Activated T-helper 1 cell treated with anti-CD3 and anti-CD28 coated beads, Interleukin-2, amount 50 U/mL, for 16 hours (primary cell): ENCODE measurements at places on chromosomes 6 and 20.

DNA sequence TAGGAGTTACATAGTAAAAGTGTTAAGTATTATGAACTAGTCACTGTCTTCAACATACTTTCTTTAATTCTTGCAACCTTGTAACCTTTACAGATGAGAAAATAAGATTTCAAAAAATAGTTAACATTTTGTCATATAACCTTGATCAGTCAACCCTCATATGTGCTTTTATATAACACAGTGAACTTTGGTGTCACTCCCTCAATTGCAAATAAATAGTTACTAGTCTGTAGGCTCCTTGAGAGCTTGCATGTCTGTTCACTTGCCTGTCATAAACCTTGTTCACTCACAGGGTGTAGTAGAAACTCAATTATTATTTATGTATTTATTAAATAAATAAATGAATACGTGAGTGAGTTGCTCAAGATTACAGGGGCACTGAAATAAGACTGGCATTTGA is 107.5 kb downstream of the QKI start:
- no peak for DNase-seq

GRCh38 chr6:116557893-116558292 is 4.3 kb downstream of the CALHM4 start:
- no peak for DNase-seq

DNA sequence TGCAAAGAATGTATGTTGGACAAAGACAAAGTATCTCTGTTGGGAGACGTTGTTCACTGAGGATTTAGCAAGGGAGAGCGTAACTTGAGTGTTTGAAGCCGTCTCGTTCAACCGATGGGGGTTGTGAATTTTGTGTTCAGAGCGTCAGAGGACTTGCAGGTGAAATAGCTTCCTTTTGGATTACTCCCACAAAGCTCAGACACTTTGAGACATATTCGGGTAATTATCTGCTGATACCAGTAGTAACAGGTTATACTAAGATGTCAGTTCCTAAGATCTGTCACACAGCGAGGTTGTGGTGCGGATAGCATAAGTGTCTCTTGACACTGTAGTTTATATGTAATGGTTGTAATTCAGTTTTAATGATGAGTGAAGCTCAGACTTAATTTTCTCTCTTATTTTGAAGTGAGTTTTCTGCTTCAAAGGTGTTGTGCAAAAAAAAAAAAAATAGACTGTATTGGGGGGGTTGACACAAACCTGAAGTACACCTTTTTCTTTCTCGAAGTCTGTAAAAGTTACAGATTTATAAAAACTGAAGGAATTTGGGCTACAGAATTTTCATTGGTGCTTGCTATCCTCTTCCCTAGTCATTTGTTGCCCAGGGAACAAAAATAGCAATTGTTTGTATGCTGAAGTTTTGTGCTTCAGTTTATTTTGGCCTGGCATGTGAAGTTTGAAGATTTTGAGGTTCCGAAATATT is 1.7 kb downstream of the ASXL1 start:
- DNase-seq, result no peak

DNA sequence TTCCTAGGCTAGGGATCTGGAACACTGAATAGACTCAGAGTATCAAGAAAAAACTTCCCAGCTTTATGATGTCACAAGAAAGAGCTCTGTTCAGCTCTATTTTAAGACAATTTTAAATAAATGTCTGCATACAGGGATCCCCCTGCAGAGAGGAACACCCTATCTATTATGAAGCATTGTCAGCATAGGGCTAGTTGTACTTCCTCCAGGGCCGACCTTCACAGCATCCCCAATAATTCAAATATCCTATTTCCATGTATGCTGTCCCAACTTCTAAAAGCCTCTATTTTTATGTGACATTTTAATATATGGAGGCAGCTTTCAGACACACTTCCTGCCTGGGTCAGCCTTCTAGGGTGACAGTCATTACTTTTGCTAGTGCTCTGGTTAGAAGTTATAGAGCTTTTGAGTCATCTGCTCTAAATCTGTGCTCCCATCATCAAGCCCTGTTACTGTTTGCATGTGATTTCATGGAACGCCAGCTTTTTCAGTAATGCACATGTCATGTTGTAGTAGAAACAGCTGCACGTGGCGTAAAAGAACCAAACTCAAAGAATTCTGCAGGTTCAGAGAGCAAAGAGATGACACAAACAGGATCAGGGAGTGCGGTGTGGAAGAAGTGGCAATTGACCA is 189.2 kb downstream of the ADGB start:
- no peak for DNase-seq

DNA sequence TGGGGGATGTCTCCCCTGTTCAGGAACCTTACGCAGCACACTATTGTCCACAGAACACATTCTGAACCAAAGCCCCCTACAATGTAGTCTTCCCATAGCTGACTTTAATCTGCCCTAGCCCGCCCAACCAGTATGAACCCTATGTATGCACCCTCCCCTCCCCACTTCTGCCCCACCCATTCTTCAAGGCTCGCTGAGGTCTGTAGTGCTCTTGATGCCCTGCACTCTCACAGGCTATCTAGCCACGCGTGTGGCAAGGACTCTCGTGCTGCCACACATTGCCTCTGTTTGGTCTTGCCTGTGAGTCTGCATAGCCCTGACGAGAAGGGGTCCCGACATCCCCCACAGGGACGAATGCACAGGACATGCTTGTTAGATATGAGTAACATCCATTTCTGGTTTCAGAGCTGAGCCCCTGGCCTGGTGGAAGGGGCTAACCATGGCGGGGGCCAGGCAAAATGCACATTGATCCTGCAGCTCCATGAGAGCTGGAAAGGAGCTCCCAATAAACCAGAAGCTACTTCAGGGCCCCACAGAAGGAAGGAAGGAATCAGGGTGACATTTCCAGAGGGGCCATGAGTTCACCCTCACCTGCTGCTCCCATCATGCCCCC is 22.6 kb downstream of the MOCS1 start:
- no peak for DNase-seq

DNA sequence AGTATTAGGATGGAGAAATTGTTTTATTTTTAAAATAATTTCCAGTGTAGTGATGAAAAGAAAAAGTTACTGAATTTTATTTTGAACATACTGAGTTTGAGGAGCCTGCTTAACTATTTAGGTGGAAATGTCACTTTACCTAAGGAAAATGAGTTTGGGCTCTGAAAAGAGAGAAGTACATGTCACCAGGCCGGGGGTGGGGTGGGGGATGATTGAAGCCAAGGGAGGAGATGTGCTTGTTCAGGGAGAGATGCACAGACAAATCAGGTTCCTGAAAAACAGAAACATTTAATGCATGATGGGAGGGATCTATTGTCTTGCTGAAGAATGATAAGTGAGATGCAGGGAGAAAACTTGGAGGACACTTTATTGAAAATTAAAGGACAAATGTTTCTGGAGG is 71.3 kb downstream of the PLCB1 start:
- no peak for DNase-seq

- DNase-seq, result no peak
These were observed 73.0 kb downstream of the SLX4IP start for GRCh38 chr20:10508060-10508459.

- DNase-seq, result no peak
These were observed 395.4 kb downstream of the ARHGAP18 start for GRCh38 chr6:129314575-129314974.

- DNase-seq, result no peak
These were observed 30.6 kb downstream of the MAP3K4 start for GRCh38 chr6:161021998-161022743.

DNA sequence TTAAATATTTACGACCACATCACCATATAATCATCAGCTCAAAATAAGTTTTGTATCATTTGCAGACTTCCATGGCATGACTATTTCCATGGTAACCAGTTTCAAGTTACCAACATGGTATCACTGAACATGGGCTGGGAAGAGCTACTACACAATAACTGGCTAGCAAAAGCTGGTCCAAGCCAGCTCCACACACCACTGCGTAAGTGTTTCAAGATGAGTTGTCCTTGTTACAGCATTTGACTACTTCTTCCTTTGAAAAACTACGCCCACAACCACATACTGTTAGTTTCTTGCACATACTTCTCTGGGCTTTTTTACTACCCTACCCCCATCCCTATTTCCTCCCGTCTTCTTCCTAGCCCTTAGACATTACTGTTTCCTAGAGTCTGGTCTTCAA is 8.5 kb downstream of the CD164 start:
- DNase-seq, result no peak

DNA sequence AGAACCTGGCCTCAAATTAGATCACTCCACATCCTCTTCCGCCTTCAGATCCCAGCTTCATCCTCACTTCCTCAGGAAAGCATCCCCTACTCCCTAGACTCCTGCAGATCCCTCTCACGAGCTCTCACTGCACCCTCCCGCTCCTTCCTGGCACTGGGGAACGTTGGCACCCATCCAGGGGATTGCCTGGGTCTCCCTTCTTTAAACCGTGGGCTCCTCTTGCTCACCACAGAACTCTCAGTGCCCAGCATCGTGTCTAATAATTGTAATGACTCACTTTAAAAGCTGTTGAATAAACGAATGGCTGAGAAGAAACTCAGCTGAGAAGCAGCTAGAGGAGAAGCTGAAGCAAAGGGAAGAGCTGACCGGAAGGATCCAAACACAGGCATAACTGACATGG is 20.4 kb downstream of the ZC3H12D start:
- DNase-seq, result no peak

DNA sequence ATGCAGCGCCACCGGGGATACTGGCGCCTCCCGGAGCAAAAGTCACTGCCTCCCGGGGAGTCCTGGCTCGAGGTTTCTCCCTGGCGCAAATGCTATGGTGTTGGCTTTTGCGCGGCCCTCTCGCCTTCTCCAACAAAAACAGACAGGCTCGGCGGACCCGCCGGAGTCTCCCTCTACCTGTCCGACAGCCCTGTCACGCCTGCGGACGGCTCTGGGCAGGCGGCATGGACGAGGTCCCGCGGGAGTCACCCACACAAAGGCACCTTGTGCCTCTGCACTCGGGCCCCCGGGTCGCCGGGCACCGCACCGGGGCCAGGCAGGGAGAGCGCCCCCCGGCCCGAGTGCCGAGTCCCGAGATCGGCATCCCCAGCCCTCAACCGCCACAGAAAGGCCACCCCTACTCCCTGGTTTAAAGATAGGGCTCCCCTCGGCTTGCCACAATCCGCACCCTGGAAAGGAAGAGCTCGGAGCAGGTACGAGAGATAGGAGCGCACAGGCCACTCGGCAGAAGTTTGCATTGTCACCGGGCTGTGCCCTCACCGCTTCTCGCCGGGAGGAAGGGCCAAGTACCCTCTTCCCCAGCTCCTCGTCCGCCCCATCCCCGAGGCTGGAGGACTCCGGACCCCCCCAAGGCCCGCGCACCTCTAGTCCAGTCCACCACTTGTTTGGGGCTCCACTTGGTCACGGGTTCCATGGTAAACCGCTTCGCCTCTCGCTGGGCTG is 903 bp downstream of the CNKSR3 start:
- no peak for DNase-seq

GRCh38 chr6:125201961-125202729 is 48.6 kb downstream of the TPD52L1 start:
- no peak for DNase-seq

DNA sequence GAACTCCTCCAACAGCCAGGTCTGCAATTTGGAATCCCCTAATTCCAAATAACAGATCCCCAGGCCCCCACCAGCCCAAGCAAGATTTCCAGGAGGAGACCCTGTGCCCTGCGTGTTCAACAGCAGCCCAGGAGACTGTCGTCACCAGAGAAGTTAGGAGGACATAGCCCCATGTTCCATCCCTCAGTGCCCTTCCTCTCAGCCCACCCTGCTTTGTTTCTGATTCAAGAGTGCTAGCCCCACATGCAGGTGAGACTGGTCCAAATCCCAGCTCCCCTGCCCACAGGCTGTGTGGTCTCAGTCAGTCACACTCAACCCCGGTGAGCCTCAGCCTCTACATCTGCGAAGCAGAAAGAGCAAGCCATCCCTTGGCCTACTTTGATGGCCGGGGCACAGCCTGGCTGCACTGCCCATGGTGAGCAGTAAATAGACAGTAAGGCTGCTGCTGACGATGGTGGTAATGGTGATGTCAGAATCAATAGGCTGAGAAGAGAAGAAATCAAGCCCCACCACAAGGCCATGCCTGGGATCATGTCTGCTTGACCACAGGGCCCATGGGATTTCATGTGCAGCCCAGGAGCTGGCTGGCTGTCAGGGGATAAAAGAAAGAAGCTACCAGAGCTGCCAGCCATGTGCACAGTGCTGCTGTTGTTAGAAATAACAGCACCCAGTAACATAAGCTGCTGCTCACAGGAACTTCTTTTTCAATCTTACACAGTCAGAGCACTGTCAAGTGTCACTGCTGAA is 51.5 kb upstream of the NXT1 start:
- DNase-seq, result no peak

GRCh38 chr6:49198015-49198414 is 265.0 kb downstream of the MMUT start:
- DNase-seq, result no peak

DNA sequence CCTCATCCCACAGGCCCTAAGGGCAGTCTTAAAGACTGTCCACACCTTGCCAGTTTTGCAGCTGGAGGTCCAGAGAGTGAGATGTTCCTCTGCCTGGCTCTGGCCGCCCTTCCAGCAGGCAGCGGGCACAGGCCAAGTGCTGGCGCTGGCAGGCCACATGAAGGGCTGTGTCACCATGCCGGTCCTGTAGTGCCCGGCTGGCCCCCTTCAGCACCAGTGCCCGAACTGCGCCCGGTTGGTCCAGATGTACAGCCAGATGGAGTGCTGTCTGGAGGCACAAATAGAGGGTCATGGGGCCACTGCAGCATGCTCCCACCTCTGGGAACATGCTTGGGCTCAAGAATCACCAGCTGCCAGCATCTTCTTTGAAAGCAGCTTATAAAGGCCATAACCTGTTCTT is 3.8 kb downstream of the NFKBIE start:
- no peak for DNase-seq

DNA sequence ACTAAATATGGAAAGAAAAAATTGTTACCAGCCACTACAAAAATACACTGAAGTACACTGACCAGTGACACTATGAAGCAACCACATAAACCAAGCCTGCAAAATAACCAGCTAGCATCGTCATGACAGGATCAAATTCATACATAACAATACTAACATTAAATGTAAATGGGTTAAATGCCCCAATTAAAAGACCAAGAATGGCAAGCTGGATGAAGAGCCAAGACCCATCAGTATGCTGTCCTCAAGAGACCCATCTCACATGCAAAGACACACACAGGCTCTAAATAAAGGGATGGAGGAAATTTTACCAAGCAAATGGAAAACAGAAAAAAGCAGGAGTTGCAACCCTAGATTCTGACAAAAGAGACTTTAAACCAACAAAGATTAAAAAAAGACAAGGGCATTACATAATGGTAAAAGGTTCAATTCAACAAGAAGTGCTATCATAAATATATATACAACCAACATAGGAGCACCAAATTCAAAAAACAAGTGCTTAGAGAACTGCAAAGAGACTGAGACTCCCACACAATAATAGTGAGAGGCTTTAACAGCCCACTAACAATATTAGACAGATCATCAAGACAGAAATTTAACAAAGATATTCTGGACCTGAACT is 104.8 kb downstream of the HACE1 start:
- no peak for DNase-seq

DNA sequence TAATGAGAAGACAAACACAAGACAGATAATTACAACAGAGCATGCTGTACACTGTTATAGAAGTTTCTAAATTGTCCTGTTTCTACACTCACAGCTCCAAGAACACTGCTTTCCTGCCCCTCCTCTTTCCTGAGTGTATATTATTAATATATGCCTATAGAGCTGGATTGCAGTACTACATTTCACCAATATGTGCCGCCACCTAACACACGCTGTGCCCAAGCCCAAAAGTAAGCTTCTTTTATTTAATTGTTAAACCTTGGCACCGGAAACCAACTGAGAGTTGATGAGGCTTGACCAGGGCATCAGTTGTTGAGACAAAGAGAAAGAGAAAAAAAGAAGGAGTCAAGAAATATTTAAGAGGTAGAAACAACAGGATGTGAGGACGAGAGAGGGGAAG is 16.0 kb upstream of the PTPRT start:
- no peak for DNase-seq
